NCI-H1694 (cell line): ENCODE measurements at places on chromosomes 1 and 21.

DNA sequence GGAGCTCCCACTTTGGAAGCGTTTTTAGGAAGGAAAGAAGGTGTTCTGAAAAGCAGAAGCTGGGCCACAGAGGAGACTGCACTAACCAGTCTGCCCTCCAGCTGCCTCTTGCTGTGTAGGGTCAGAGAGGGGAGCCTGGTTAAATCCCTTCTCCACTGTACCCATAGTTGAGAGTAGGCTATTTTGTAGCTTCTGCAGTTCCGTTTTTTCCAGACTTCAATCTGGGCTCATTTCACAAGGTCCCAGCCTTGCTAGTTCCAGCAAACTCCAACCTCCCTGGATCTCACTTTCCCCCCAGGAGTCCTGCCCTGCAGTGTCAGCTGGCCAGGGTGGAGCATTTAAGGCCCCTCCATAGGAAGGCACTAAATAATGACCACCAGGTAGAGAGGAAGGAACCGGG is 11.0 kb downstream of the TNN start:
- DNase-seq = no peak

GRCh38 chr1:177190308-177190970 is 19.7 kb downstream of the BRINP2 start:
- DNase-seq = no peak

DNA sequence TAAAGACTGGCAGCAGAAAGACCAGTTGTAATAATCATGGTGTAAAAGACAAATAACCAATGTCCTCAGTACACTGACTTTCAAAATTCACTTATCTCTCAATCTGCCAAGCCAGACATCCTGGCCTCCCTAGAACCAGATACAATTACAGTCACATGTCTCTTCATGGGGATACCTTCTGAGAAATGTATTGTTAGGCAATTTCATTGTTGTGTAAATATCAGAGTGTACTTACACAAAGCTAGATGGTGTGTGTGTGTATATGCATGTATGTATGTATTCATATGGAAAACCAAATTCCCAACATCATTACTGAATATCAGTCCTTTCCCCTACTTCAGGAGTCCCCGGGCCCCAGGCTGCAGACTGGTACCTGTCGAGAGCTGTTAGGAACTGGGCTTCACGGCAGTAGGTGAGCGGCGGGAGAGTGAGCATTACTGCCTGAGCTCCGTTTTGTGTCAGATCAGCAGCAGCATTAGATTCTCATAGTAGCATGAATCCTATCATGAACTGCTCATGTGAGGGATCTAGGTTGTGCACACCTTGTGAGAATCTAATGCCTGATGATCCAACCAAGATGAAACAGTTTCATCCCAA is 65.3 kb upstream of the ZNF326 start:
- no peak for DNase-seq

DNA sequence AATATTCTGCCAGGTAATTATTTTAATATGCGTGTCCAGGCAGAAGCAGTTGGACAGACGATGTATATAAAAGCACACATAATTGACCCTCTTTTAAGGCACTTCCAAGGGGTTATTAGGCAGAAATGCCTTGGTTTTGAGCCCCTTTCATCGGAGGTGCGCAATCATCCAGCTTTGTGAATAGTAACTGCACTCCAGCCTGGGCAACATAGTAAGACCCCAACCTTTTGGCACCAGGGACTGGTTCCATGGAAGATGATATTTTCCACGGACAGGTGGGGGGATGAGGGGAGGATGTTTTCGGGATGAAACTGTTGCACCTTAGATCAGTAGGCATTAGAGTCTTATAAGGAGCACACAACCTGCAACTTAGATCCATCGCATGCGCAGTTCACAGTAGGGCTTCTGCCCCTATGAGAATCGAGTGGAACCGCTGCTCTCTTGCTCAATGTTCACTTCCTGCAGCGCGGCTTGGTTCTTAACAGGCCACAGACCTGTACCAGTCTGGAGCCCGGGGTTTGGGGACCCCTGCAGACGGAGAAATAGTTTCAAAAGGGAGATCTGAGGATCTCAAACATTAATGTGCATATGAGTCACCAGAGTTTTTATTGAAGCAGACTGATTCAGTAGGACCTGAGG is 1.8 kb upstream of the MCOLN2 start:
- no peak for DNase-seq

DNA sequence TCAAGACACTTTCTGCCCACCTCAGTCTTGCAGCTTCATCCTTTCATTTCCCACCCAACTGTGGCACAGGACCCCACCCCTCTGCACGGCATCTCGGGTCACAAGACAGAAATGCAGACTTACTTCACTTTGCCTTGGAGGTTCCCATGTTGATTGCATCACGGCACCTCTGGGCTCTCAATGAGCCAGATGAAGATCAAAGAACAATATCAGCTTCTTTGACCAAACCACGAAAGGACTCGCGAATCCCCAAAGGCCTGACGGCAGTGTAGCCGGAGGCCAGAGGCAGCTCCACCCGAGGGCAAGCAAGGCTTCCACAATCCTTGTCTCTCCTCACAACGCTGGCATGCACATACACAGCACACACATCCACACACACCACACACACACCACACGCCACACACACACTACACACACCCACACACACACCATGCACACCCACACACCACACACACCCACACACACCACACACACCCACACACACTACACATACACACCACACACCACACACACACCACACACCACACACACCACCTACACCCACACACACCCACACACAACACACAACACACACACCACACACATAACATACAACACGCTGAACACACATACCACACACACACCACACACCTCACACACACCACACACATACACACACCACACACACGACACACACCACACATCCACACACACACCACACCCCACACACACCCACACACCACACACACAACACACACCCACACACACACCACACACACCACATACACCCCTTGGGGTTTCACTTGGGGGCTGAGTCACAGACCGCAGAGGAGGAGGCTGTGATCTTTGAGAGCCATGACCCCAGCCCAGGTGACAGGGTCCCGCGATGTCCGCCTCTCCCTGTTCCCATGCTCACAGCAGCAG is 35.8 kb downstream of the UBASH3A start:
- DNase-seq = no peak

GRCh38 chr1:154398678-154399077 is 6.5 kb upstream of the IL6R start:
- DNase-seq = no peak

DNA sequence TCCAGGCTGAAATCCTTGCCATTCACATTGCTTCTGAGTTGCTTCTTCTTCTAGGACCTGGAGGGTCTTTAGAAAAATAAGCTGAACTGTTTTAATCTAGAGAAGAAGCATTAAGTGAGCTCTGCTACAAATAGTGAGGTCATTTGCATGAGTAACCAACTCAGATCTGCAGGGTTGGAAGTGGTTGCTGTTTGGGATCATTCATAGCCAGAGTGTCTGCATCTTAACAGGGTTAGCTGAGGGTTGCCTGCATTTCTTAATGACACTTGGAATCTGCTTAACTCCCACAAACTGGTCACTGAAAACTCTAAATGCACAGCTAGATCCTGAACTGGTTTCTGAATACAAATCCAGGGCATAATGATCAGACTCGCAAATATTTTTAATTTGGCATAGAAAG is 9.9 kb downstream of the CNIH3 start:
- DNase-seq = no peak

DNA sequence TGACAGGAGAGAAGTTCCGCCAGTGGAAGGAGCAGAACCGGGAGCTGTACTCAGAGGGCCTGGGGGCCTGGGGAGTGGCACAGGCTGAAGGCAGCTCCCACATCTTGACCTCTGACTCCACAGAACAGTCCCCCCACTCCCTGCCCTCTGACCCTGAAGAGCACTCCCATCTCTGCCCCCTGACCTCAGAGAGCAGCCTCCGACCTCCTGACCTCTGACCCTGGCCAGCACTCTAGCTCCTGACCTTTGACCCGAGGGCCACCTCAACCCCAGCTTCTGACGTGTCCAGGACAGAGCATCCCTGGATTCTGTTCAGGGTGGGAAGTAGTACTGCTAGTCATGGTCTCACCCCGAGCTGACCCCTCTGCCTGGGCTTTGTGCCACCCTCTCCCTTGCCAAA is 1.1 kb upstream of the CATSPER4 start:
- no peak for DNase-seq

DNA sequence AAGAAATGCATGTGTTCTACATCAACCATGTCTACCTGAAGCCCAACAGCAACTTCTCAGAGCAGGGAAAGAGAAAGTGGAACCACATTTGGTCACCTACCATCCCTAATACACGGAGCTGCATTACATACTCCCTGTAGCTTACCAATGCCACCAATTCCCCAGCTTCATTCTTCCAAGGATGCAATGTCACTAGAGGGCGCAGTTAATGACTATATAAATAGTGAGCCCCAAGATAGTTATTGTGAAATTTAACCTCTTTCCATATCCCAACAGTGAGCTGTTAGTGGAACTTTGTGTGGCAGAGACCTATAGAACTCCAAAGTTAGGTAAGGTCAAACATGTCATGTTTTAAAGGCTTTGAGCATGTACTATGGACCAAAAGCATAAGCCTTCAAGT is 618.3 kb downstream of the SMYD3 start:
- peak; percentile 32 for DNase-seq

DNA sequence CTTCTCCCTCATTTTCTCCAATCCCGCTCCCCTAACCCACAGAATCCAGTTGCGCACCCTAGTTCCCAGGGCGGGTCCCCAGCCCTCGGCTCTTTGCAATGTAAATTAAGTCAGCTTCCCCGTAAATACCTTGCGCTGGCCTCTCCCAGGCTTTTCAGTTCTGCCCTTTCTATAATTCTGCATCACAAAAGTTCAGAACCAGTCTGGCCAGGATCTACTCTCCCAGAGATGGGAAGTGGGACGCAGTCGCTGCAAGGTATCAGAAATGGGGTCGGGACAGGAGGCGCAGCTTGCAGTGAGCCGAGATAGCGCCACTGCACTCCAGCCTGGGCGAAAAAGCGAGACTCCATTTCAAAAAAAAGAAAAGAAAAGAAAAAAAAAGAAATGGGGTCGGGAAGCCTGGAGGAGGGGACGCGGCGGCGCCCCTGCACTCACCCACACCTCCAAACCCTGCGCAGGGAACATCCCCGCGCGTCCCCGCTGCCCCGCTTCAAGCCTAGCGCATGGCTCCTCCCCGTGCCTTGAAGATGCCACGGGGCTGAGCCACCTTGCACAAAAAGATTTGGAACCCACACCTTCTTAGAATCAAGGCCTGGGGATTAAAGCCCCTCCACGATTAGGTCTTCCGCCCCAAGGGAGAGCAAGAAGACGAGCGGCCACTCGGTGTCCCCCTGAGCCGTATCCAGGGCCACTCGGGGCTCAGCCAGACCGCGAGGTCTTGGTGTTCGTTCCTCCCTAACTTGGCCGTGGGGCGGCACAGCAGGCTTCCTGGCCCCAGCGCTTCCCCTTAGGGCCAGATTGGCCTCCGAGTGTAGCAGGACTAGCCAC is 27.2 kb upstream of the ITLN2 start:
- DNase-seq = no peak

DNA sequence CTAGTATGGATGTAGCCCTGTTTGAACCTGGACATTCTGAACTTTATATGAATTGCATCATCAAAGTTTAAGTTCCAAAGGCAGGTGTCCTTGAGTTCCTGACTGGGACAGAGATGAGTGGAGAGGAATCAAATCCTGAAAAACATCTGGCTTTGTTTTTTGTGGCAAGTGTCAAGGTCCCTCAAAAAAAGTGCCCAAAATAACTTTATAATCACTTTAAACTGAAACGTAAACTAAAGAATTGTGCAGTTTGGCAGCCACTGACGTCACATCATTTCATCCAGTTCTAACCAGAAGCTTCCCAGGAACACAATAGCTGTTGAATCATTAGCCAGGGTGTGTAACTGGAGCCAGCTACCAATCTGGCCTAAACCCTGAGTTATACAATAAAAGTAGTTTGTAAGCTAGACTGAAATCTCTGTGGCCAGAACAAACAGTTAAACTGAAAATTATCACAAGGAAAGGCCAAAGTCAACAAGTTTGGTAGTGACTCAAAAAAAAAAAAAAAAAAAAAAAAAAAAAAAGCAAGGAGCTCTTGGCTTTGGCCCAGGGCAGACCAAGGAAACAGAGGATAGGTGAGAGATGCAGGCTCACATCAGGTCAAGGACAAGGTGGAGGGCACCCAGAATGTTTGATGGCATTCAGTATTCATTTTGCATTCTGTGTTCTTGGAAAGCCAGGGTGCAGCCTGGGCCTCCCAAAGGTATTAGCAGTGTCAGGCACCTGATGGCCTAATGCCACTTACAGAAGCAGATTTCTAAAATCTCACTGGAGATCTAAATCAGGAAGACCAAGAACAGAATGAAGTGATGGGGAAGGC is 74.3 kb downstream of the TNFSF18 start:
- no peak for DNase-seq

DNA sequence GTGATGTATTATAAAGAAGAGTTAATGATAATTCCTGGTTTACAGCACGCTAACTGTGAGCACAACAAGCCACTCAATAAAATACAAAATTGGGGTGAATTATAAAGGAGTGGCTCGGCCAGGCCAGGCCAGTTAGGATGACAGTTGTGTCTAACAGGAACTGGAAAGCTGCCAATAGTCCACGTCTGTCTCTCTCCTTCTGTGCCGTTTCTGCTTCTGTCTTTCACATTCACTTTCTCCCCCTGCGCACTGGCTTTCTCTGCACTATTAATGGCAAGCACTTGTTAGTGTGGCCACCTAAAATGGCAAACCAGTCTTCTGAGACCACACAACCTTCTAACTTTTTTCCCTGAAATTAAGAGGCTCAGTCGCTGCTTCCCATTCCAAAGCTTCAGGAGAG is 394.3 kb downstream of the NTNG1 start:
- peak; percentile 80 for DNase-seq

GRCh38 chr1:210250998-210251679 is 18.5 kb downstream of the SERTAD4 start:
- DNase-seq = peak; percentile 87

GRCh38 chr1:78279051-78279450 is 211.7 kb upstream of the PTGFR start:
- DNase-seq = no peak

DNA sequence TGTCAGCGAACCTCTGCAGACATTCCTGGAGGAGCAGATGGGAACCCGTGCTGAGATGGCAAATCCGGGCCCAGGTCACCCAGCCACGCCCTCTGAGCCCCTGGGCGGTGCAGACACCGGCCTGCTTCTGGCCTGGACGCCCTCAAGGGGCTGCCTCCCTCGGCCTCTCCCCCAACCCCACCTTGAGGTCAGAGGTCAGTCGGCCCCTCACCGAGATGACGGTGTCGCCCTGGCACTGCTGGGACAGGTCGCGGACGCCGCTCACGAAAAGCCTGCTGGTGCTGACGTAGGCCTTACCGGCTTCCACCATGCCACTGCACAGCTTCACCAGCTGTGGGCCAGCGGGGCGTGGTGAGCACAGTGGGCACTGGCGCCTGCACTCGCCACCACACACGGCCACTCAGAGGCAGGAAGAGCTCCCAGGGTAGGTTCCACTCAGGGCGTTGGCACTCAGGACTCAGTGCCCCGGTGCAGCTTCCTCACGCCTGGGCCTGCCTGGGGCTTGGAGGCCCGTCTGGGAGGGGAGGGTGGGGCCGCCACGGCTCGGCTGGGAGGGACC is 4.7 kb downstream of the ACAP3 start:
- no peak for DNase-seq

DNA sequence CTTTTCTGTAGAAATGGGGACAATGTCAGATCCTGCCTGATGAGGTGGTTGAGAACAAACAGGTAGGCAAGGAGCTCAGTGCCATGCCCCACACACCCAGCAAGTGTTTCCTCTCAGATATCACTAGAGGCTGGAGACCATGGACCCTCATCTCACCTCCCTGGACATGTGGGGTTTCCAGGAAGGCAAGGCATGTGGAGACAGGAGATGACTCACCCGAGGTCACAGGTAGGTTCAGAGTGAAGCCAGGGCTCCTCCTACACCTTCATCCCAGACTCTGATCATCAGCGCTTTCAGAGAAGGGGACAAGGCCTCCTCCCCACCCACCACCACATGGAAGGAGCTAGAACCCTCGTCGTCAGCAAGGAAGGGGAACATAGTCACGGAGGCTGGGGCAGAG is 69.2 kb downstream of the MATN1 start:
- DNase-seq = no peak
